ENCODE measurements at places on chromosomes 13 and 19.

DNA sequence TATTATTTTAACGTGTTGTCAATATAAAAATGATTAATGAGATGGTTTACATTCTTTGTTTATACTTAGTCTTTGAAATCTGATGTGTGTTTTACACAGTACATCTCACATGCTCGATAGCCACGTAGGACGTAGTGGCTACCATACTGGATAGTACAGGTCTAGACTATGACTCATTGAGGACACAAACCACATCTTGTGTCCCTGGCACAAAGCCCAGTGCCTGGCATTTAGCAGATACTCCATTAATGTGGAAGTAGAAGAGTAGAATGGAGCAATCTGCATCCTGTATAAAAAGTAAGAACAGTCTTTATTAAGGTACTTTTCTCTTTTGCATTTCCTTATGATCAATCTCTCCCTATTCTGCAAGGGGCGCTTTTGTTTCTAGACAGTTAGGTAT lies 49.0 kb upstream of the FRY start:
- no peak for DNase-seq

DNA sequence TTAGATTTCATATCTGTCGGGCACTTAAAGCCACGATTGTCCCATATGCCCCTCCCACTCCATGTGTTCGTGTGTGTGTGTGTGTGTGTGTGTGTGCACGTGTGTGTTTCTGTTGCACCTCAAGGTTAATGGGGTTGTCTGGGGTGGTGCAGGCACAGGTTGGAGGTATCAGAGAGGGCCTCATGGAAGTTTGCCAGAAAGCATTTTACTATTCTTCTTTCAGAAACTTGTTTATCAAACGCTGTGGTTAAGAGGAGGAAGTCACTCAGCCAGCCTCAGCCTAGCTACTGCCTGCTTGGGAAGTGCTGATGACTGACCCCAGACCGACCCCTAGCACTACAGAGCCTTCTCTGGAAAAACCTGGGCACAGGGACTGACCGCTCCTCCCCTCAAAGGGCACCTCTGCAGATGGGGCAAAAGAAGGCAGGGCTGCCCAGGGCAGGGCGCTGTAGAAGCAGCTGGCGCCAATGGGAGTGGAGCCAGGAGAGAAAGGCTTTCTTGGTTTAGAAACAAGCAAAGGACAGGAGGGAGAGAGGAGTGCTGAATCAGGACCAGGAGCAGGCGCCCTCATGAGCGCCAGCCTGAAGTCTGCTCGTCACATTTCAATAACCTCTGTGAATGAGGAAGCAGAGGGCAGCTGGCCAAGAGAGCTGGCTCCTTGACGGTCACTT lies 3.9 kb downstream of the SIAH3 start:
- DNase-seq = peak; percentile 56

DNA sequence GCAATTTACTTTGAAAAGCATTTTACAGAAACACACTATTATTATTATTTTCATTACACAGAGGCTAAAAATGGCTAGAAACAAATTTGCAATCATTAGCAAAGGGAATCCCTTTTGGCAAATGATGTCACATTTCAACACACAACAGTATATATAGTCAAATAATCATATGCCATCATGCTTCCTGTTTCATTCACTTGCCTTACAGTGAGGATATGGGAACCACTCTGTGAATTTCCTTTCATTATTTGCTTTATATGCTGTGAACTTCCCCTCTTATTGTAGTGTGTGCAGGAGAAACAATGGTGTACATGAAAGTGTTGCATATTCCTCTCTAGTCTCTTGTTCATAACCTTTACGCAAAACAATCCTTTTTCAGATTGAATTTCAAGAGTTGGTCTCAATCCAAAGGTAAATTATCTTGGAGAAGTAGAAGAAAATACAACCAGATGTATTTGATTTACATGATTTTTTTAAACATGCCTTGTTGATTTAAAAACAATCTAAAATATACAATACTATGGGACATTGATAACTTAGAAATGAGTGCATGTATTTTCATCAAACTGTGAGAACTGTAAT lies 657.3 kb downstream of the EFNB2 start:
- no peak for DNase-seq

GRCh38 chr13:73056565-73056962 lies 2.2 kb upstream of the KLF5 start:
- no peak for DNase-seq

GRCh38 chr13:37775871-37776270 lies 93.7 kb downstream of the TRPC4 start:
- no peak for DNase-seq

- no peak for DNase-seq
Measured at GRCh38 chr13:33543631-33544265, 258.2 kb upstream of the STARD13 start.

DNA sequence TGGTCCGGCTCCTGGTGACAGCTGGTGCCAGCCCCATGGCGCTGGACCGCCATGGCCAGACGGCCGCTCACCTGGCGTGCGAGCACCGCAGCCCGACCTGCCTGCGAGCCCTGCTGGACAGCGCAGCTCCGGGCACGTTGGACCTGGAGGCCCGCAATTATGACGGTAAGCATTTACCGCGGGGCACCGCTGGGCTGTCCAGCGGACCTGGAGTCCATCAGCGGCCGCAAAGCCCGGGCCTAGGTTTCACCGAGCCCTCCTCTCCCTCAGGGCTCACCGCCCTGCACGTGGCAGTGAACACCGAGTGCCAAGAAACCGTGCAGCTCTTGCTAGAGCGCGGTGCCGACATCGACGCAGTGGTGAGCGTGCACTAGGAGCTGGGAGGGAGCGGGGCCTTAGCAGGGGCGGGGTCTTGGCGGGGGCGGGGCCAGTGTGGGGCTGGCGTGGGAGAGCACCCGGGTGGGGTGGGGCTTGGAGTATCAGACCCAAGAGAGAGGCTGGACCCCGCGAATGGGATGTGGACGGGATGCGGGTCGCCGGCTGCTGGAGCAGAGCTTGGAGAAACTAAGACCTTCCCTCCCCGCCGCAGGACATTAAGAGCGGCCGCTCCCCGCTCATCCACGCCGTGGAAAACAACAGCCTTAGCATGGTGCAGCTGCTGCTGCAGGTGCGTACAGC lies 8.7 kb downstream of the BCL3 start:
- DNase-seq = no peak

- no peak for DNase-seq
Measured at GRCh38 chr13:99087954-99088491, 110.2 kb upstream of the DOCK9 start.

DNA sequence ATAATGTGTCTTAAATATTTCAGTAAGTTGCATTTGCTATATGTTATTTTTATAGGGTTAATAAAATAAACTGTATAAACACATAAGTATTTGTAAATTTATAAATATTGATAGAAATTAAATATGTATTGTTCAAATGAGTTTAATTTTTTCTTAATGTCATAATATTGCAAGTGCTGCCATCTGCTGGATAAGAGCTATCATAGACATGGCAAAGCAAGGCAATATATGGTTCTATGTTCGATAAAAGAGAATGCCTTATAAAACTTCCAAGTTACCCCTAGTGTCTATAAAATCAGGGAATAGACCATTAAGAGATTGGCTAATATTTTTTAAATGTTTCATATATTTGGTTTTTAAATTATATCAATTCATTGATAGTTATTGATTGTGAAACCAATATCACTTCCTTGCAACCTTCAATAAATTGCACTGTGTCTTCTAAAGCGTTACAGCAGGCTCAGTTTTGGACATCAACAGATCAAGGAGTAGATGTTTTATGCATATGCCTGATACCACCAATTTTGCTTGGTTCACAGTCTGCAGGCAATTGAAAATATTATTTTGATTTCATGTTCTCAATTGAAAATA lies 29.0 kb upstream of the SLITRK6 start:
- no peak for DNase-seq

GRCh38 chr19:39237200-39238184 lies 7.3 kb downstream of the IFNL3 start:
- peak; percentile 43 for DNase-seq

GRCh38 chr19:50791594-50792271 lies 1.5 kb downstream of the ACP4 start:
- DNase-seq = no peak

GRCh38 chr13:101139081-101139480 lies 277.2 kb downstream of the NALCN start:
- no peak for DNase-seq

DNA sequence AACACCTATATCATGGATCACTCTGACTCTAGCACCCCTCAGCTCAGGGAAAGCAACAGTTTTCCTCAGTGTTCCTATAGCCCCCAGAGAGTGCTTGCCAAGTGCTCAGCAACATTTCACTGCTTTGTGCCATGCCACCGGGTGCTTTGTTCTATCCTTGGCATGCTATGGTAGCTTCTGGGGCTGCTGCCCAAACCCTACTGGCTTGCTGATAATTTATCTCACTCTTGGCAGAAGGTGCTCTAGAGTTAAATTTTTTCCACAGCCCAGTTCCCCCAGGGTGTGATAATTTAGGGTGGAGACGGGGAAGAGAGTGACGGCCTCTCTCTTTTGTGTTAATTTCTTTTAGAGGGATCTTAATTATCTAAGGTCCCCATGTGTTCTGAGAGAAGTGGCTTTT lies 12.6 kb upstream of the CSNK1A1L start:
- no peak for DNase-seq

GRCh38 chr13:87444135-87444534 lies 227.0 kb upstream of the SLITRK5 start:
- DNase-seq = no peak

DNA sequence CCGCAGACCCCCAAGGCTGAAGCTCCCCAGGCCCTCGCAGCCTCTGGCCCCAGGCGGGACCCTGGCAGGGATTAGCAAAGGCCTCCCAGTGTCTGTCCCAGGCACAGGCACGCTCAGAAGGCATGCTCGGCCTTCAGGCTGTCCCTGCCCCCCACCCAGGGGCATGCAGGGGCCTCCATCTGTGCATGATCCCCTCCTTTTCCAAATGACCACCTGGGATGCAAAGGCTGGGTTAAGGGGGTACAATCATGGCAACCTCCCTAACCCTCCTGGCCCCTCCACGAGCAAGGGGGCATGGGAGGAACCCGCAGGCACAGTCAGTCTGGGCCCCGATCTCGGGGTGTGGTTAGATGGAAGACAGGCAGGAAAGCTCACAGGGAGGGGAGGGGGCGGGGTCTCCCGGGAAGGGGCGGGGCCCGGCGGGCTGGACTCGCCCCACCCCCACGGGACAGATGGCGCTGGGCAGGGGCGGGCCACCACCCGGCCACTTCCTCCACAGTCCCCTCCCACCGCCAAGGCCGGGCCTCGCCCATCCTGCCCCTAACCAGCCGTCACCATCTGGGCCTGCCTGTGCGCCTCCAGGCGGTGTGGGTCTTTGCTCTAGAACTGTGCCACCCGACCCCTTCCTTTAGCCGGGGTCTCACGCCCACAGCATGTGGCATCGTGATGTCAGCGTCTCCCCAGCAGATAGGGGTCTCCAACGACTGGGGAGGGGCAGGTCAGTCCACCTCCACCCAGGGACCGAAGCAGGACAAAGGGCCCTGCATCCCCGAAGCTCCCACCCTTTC lies 7.0 kb upstream of the REXO1 start:
- peak; percentile 92 for DNase-seq

DNA sequence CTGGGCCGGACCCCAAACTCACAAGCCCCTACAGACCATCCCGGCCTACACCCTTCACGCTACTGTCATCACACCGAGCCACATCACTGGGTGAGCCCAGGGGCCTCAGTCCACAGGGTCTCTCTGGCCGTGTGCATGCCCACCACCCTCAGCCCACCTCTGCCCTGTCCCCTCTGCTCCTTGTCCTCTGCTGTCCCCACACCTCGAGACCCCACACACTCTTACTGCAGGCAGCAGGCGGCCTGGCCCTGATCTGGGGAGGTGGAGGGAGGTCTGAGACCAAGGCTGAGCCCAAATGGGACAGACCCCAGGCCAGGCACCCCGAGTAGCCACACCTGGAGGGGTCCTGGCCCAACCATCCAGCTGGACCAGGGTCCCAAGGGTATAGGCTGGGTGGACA lies 35.2 kb downstream of the PEPD start:
- DNase-seq = no peak

DNA sequence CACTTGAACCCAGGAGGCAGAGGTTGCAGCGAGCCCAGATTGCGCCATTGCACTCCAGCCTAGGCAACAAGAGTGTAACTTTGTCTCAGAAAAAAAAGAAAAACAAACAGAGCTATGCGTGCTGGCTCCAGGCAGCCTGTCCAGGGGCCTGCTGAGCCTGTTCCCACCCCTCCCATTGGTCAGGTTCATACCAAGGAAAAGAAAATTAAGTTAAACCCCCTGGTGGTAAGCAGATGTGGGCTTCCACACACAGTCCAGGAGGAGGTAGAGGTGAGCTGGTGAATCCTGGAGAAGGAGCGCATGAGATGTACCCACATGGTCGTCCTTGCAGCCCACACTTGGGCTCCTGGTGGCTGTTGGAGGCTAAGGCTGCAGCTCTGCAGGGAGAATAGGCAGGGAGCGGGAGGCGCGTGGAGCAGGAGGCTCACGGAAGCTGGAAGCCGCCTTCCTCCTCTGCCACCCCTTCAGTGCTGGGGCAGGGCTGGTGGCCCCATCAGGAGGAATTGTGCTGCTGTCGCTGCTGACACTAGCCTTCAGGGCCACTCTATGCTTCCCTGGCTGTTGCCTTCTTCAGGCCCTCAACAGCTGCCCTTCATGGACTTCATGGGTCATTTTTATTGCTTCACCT lies 10.5 kb upstream of the CHAMP1 start:
- no peak for DNase-seq

DNA sequence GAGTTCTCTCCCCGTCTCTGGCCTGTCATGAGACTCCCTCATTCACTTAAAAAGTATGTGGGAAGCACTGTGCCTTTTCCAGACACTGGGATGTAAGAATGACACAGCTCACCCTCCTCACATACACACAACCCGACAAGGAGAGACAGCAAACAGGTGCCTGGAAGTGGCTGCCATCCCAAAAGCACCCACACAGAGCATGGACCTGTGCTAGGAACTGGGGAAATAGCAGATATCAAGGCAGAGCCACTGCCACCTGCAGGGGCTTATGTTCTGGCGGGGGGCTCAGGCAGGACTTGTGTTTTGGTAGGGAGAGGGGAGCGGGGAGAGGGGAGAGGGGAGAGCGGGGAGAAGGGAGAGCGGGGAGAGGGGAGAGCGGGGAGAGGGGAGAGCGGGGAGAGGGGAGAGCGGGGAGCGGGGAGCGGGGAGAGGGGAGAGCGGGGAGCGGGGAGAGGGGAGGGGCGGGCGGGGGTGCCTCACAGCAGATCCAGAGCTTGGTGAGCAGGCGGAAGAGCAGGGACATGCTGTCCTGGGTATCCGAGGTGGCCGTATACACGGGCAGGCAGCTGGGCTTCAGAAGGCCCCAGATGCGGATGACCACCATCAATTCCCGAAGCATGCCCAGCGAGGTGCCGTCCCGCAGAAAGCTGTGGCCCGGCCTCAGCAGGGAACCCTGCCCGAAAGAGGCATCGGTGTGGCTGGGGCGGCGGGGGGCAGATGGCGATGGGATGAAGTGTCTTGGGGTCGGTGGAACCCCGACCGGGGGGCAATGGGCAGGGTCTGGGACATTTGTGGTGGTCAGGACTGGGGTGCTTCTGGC lies 12.2 kb downstream of the CFD start:
- DNase-seq = no peak

All from CD4-positive, alpha-beta T cell treated with Interleukin-12 subunit alpha and Interleukin-12 subunit beta, for 1 hour (primary cell).